ENCODE measurements at places on chromosomes 12 and 14.

DNA sequence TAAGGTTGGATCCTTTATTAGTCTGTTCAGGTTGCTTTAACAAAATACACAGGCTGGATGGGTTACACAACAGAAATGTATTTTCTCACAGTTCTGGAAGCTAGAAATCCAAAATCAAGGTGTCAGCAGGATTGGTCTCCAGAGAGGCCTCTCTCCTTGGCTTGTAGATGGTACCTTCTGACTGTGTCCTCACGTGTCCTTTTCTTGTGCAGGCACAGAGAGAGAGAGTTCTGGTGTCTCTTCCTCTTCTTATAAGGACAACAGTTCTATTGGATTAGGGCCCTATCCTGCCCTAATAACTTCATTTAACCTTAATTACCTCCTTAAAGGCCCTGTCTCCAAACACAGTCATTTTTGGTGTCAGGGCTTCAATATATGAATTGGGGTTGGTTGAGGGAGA is 4.6 kb upstream of the ANKRD33 start:
- no peak for ATAC-seq

DNA sequence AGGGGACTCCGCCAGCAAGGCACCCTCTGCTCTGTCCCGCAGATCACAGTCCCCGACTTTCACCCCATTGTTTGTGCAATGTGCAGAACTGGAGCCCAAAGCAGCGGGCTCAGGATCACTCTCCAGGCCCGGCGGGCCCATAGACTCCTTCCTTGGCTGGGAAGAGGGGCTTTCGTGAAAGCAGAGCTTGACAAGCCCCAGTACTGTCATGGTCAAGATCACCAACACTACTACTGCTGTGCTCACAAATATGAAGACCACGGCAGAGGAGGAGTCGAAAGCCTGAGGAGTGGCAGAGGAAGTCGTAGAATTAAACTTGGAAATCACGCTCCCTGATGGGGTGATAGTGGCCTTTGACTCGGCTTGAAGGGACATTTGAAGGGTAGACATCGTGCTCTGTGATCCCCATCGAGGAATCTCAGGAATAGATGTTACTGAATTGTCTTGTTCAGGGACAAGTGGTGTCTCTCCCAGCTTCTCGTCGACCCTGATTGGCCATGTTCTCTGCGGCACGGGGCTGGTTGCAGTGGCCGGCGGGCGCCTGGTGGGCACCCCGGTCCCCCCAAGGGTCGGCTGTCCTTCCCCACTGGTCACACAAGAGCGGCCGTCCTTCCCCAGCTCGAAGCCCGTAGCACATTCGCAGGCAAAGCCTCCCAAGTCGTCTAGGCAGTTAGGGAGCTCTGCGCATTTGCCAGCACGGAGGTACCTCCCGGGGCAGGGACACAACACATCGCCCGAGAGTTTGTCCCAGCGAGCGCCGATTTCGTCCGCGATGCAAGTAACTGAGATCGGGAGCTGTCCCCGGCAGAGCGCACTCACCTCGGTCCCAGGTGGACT is 1.1 kb downstream of the CLEC14A start:
- no peak for ATAC-seq

- no peak for ATAC-seq
Observed at GRCh38 chr12:33488036-33488435, 48.4 kb upstream of the SYT10 start.

- no peak for ATAC-seq
Observed at GRCh38 chr12:113727651-113728061, 238.5 kb downstream of the RBM19 start.

DNA sequence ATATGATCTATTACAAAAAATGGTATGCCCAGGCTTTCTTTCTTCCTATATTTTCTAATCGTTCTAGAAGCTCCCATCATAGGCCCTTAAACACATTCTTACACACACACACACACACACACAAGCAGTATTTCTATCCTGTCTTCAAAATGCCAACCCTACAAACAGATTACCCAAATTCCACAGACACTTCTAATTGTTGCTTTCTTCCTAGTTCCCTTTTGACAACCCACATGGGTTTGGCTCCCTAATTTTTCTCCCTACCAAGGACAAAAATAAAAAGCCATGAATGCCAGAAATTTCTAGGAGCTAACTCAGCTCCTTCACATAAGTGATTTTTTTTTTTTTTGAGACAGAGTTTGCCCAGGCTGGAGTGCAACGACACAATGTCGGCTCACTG is 60.3 kb upstream of the NTF3 start:
- no peak for ATAC-seq

- no peak for ATAC-seq
Observed at GRCh38 chr12:3912863-3913262, 39.7 kb upstream of the PARP11 start.

DNA sequence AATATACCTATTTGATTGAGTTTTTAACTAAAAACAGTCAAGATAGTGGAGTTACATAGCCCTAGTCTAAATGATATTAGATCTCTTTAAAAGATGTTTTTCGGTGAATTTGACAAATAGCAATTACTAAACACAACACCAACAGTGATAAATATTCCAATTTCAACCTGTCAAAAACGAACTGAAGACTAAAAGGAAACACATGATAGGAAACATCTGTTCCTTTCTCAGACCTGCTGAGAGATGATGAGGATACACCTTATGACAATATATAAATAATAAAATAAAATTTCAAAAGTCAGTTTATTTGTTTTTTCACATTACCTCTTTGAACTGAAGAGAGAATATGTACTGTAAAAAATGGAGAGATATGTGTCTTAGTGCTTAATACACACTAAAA is 232.7 kb downstream of the RASSF9 start:
- ATAC-seq, result no peak
